ENCODE measurements at places on chromosomes 7 and 10.

- DNase-seq = no peak
Measured at GRCh38 chr10:97144297-97144696, 41.5 kb downstream of the SLIT1 start.

DNA sequence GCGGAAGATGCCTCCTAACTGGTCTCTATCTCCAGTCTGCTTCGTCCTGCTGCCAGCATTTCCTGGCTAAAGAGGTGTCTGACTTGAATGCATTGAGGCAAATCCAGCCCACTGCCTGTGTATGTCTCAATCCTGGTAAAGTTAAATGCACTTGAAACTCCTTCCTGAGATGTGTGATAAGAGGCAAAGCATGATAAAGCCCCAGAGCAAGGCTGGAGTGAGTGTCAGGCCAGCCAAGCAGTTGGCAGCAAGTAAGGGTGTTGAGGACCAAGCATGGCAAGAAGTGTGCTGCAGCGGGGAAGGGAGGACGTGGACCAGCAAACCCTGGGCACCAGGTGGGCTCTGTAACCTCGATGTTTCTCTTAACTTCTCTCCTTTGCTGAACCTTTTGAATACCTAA is 29.1 kb downstream of the LRRC18 start:
- no peak for DNase-seq

DNA sequence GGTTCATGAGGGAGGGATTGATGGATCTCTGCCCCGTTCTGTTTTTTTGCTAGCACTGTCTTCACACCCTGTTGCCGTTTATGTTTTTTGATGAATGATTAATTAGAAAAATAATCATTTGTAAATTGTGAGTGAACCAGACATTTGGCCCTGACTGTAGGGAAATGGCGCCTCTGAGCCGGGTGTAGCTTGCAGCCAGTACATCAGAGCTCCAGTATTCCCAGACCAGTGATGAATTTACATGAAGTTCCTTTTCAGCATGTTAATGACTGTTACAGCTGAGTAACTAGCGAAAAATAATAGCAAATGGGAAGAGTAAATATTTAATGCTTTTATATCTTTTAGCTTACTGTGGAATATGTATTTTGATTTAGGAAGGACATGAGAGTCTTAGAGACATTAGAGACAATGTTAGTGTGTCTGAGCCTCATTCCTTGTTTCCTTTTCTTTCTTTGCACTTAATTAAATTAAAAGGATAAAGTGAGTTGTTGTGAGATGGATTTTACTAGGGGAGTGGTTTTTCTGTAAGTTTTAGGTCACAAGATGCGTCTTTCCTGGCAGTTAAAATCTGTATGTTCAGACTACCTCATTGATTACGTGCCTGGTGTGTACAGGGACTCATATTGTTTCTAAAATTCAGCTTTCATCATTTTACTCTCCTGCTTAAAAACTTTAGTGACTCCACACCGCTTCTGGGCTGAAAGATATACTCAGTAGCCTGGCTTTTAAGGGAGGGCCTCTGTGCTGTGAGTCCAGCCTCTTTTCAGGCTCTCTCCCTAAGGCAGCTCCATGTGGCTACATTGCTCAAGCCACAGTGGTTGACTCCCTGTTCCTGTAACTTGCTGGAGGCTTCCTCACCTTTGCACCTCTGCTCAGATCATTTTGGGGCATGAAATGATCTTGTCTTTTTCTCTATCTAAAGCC is 86.4 kb downstream of the AUTS2 start:
- no peak for DNase-seq

- no peak for DNase-seq
Measured at GRCh38 chr7:264541-265191, 25.3 kb upstream of the FOXL3 start.

- DNase-seq = no peak
Measured at GRCh38 chr7:92602352-92603088, 12.3 kb upstream of the FAM133B start.

DNA sequence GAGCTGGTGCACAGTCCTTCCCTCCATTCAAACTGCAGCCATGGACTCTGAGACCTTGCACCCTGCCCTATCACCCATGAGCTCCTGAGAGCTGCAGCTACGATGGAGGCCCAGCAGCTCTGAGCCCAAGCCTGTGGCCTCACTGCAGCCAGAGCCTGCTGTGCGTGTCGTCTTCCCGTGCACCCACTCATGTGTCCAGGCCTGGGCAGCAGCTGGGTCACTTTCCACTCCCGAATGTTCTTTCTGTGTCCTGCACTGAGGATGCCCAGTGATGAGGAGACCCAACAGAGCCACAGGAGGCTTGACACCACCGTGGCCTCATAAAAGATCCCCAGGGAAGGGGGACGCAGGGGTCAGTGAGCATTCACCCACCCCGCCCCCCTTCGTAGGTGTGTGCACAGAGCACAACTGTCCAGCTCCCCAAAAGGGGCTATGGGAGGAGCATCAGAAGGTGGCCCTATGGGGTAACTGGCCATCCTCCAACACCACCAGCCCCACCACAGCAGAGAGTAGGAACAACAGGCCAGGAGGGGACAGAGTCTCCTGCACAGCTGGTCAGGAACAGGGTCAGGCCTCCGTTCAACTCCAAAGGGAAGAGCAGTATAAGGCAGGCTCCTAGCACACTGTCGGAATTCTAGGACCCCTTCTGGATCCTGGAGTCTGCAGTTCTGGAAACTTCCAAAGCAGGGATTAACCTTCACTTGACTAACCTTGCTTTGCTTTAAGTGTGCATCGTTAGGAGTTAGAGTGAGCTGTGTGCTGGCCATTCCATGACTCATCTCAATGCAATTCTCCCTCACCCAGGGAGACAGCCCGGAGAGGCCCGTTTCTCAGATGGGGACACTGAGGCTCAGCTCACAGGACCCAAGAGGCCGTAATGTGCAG is 52.6 kb downstream of the RASGEF1A start:
- DNase-seq = no peak

DNA sequence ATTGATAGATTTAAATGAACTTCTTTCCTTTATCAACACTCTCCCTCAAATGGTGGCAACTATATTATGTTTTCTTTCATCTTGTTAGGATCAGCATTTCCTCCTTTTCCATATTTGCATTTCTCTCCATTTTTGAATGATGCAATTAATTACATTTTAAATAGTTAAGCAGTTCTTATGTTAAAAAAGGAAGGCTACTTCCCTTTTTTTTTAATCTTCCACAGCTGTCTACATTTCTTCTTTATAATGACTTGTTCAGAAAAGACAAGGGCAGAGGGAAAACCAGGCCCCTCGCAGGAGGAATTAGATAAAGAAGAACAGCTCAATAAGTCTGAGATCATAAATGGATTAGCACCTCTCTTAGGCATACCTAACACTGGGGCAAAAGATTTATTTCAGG is 208.9 kb downstream of the ARL4A start:
- DNase-seq = no peak

GRCh38 chr7:154202002-154202401 is 149.8 kb downstream of the DPP6 start:
- DNase-seq = no peak

DNA sequence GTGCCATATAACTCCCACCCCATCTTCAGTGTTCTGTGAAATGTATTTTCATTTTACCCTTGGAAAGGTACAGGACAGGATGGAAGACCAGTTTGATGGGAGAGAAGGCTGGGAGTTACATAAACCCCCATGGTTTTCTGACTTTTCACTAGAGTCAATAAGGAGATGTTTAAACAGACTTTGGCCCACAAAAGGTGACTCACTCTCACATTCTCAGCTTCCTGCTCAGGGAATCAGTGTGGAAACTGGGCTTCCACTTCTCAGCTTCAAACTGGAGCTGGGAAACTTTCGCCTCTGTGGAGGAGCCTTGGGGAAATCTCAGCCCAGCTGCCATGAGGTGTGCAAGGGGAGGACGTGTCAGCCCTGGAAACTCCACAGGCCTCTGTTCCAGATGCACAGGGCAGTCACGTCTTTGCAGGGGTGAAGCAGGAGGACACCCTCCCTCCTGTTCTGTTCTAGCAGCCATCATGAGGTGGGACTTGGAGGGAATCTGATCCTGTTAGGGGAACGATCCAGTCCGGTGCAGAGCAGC is 560.5 kb upstream of the GALNT17 start:
- DNase-seq = no peak

DNA sequence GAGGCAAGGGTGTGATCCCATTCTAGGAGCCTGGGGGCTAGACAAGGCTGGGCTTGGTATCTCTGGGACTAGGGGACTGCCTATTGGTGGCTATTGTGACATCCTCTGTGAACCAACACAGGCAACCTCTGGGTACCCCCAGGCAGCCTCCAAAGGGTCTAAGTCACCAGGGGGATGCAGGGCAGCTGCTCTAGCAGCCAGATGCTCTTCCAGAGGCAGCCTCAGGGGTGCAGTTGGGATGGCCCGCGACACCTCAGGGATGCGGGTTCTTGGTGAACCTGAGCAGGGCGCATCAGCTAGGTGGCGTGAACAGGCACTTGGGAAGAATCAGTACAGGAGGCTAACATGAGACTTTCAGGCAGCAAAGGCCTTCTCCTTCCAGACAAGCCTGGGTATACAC is 1.6 kb upstream of the TMEM120A start:
- no peak for DNase-seq

DNA sequence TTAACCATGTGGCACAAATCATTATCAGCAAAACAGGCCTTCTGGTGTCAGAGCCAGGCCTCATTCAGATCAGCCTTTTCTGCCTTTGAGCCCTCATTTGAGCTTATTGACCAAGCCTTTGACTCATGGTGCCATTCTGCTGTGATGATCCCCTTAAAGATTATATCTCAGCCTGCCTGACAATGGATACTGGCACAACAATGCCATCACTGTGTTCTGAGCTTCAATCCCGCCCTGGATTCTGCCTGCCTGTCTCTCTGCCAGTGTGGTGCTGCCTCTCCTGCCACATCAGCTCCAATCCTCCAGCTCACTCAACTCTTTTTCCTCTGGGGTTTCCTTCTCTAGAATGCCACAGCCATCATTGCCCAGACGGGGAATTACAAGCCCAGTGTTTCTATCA is 52.6 kb downstream of the SRI start:
- no peak for DNase-seq

GRCh38 chr7:98797150-98797549 is 72.7 kb downstream of the TMEM130 start:
- DNase-seq = no peak

DNA sequence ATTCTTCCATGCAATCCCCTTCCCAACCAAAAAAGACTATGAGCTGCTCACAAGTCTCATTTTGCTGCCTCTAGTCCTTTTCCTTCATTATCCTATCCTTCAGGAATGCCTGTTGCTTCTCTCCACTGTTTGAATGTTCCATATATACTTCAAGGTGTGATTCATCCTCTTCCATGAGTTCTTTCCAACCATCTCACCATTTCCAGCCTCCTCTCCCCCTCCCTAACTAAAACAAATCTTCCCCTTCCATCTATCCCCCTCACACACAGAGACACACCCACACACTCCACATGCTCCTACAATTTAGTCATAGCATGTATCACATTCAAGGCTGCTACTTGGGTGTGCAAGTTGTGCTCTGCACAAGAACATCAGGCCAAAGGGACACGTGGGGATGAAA is 254.3 kb downstream of the DYNC1I1 start:
- no peak for DNase-seq

DNA sequence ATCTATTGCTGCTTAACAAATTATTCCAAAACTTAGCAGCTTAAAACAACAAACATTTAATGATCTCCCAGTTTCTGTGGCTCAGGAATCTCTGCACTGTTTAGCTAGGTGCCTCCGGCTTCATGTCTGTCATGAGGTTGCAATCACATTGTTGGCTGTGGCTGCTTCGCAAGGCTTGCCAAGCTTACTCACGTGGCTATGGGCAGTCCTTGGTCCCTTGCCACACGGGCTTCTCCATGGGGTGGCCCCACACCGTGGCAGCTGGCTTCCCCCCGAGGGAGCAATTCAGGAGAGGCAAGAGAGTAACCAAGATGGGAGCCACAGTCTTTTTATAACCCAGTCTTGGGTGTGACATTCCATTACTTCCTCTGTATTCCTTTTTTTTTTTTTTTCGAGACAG is 67.4 kb downstream of the NEURL1 start:
- DNase-seq = no peak

DNA sequence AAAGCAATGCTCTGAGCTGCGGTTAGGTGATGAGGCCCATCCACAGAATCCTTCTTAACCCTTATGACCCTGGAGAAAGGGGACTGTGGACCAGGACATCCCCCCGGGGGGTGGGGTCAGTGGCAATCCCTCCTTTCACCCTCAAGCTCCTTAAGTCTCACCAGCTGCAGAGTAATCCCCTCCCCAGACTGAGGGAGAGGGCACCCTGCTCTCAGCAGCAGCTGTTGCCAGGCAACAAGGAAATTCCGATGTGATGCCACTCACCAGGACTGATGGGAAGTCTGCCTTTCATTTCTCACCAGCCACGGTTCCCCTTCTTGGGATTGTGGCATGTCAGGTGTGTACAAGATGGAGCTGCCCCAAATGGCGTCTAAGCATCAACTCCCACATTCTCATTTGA is 129.6 kb downstream of the DOCK1 start:
- DNase-seq = no peak

DNA sequence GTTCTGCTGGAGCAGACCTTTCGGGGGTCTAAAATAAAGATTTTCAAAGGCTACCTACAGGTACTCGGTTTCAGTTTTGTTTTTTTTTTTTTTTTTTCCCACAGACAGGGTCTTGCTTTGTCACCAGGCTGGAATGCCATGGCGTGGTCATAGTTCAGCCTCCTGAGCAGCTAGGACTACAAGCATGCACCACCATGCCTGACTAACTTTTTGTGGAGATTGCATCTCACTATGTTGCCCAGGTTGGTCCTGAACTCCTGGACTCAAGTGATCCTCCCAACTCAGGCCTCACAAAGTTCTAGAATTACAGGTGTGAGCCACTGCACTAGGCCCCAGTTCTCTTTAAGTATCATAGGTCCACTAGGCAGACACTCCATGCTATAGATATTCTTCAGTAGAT is 34.5 kb downstream of the BAMBI start:
- DNase-seq = no peak
